ENCODE measurements at places on chromosomes 6 and 20.

DNA sequence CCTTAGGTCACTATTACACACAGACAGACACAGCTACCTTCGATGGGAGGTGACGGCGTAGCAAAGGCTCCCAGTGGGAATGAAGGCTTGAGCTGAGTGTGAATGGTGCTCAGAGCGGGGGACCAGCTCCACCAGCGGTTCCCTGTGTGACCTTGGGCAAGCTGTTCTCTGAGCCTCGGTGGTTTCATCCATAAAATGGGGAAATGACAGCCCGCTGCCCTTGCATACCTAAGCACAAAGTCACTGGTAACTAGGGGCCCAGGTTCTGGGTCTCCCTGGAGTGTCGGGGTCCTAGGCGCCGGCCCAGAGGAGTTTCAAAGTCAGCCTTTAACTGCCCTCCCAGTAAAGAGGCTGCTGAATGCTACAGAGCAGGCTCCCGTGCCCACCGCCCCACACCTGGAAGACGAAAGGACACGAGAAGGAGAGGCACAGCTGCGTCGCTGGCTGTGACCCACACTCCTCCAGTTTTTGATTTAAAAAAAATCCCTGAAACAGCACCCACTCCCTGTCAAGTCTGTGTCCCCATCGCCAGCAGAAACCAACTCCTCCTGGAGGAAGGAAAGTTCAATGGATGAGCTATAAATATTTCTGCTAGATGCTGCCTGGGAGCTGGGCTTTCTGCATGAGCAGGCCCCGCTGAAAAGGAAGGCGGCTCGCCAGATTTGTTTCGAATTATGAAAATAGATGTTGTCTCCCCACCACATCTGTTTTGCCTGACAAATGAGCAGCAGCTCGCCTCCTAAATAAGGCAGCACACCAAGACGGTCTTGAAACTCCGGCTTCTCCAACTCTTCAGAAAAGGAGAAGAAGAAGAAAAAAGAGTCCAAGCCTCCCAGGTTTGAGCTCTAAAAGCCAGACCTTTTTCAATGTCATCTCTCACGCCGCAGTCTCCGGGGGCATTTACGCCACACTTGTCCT, 27.4 kb downstream of the PMEPA1 start:
- DNase-seq: no peak

GRCh38 chr6:121896771-121897170, 461.3 kb downstream of the GJA1 start:
- no peak for DNase-seq

GRCh38 chr6:24883618-24884017, 52.1 kb downstream of the RIPOR2 start:
- DNase-seq: peak; percentile 39

- DNase-seq: no peak
These were observed 105.4 kb downstream of the TMEM242 start for GRCh38 chr6:157217894-157218370.

DNA sequence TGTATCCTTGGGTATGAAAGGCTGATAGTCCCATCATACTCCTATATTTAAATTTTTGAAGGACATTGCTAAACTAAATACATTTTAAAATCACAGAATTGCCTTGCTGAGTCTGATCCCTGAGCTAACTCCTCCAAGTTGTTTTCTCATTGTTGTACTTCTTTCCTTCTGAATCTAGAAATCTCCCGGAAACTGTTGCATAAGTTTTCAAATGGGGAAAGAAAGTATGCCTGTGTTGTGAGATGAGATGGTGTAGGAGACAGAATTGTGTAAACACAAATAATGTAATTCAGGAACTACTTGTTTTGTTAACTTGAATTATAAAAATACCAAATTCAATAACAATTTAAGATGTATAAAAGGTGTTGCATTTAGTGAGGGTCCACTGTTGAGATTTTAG, 7.3 kb downstream of the PNRC1 start:
- DNase-seq: no peak

DNA sequence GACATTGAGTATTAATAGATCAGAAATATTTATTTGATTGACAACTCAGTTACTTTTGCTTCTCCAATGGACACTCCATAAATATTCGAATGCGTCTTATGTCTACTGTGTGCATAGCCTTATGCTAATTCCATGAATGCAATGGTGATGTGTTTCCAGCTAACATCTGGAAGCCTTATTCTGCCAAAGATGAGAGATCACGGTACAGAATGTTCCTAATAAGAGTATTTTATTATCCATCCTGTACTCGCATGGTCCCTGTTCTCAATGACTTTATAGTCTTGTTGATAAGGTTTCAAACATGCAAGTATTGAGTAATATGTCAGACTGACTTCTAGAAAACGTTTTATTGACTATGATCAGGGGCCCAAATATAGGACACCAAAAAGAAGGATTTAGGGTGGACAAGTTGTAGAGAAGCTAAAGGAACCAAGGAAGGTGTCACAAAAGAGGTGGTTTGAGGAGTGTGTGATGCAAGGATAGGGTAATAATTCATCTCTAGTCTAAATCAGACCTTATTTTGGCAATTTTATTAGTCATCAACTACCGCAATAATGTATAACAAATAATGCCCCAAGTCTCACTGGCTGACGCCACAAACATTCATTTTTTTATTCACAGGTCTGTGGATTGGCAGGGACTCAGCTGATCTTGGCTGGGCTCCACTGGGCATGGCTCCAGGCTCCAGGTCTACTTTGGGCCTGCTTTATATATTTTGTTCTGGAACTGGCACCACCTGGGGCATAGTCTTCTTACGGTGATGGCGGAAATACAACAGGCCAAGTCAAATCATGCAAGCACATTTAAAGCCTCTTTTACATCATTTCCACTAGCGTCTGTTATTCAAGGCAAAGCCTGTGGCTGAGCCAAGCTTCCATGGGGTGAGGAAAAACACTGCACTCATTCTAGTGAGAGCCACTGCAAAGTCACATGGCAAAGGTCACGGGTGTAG, 24.5 kb upstream of the CD83 start:
- DNase-seq: no peak

DNA sequence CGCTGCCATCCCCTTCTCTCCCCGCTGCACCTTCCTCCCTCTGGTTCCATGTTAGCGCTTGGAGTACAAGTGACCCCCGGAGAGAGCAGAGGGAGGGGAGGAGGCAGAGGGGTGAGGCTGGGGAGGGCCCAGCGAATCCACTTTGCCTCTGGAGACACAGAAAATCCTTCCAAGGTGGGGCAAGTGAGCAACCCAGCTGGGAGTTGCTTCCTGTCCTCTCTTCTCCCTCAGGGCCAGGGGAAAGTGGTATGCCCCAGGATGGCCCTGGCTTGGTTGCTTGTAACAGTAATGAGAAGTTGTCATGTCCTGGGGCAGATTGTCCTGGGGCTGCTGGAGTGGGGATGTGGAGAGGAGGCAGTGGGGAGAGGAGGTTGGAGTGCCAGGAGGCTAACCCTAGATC, 691 bp upstream of the ANGPT4 start:
- DNase-seq: no peak

DNA sequence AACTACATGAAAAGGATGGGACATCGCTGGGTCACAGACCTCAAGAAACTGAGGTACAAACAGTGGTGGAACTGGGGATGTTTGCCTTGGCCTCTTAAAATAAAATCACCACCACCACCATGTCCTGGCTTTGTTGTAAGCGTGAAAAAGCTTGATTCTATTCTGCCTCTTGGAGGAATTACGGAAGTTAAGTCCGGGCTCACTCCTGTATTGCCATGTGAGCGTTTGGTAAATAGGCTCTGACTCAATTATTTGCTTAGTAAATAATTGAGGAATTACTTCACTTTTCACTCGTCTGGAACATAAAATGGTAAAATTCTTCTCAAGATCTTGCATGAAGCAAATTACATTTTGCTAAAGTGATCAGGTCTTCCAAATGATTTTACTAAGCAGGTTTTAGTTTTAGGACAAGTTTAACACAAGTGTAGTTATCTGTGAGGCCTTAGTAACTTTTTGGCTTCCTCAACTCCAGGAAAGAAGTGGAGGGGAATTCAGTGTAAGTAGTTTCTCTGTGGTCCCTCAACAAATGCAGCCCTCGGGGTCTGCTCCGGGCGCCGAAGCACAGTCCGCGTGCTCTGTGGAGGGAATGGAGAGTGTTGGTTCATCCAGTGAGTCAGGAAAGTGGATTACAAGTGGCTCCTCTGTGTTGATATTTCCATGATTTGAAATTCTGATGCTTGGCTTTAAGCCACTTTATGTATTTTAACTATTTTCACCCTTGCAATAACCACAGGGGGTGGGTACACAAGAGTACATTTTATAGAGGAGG, 23.8 kb downstream of the IYD start:
- DNase-seq: no peak

DNA sequence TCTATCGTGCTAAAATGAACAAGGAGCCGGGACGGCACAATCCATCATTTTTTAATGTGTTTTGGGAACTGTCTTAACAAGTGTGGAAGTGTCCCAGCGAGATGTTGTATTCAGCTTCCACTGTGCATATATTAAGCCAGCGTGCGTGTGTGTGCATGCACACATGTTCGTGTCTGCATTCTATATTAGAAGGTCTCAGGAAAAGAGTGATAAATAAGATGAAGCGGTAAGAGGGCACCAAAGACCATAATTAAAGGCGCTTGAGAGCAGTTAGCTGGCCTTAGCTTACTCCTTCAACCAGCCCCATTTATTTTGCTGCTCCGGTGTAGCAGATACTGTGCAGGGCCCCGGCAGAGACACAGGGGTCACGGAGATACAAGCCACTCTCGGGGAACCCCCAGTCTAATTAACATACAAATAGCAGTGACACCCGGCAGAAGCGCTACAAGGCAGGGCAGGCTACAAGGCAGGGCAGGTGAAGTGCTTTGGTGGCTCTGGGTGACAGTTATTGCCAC, 206.5 kb upstream of the RREB1 start:
- DNase-seq: no peak

GRCh38 chr6:75145976-75146375, 59.9 kb downstream of the COL12A1 start:
- no peak for DNase-seq

GRCh38 chr6:105810922-105811482, 275.1 kb upstream of the PRDM1 start:
- no peak for DNase-seq

DNA sequence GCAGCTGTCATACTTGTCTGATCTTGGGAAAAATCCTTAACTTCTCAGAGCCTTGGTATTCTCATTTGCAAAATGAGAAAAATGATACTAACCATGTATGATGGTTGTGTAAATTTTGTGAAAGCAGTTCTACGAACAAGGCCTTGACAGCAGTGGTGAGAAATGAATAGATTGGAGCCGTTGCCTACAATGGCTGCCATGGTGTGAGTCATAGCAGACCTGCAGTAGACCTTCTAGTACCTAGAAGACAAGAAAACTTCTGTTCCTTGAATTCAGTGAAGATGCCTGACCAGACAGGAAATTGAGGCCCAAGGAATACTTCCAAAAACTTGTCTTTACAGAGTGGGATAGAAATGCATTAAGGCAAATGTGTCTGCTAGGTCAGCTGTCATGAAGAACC, 338.9 kb downstream of the QKI start:
- DNase-seq: no peak

GRCh38 chr6:145026267-145026679, 709.0 kb downstream of the EPM2A start:
- DNase-seq: no peak

DNA sequence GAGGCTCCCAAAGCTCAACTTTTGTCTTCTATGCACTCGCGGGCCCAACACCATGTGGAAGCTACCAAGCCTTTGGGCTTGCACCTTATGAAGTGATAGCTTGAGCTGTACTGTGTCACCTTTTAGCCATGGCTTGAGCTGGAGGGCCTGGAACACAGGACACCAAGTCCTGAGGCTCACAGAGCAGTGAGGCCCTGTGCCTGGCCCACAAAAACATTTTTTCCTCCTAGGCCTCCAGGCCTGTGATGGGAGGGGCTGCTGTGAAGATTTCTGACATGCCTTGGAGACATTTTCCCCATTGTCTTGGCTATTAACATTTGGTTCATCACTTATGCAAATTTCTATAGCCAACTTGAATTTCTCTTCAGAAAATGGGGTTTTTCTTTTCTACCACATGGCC, 96.5 kb downstream of the MMUT start:
- DNase-seq: no peak

- DNase-seq: no peak
These were observed 47.5 kb downstream of the CHMP4B start for GRCh38 chr20:33858666-33859065.

DNA sequence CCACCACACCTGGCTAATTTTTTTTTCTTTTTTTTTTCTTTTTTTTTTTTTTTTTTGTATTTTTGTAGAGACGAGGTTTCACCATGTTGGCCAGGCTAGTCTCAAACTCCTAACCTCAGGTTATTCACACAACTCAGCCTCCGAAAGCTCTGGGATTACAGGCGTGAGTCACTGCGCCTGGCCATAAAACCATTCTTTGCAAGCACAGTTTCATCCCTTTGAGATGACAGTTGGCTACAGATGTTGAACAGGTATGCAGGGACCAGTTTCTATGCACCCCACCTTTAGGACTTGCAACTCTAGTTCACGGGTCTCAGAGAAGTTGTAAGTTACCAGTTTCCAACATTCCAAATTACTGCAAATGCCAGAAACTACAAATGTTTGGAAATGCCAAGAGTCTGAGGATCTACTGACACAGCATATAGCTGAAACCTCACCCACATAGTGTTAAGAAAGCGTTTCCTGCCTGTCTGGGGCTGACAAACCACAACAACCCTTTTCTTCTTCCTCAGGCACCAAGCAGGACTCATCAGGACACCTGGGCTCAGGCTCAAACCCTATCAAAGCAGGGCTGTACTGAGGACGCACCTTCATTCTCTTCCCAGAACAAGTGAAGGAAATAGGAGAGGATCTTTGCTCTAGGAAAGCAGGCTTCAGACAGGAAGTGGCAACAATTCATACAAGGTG, 22.9 kb downstream of the ARHGAP18 start:
- no peak for DNase-seq

All from stimulated activated naive B cell treated with anti-CD40 and anti-IgM and Interleukin-4, amounts not matched to agents 10 μg/mL and 1 μg/mL and 100 μg/mL, for 72 hours (primary cell).